ENCODE measurements at places on chromosomes 2 and 18.
A peak's percentile ranks its signal among the peaks of the same experiment; 100 is the strongest.

GRCh38 chr18:52394602-52395001 is 54.6 kb downstream of the DCC start:
- no peak for DNase-seq

DNA sequence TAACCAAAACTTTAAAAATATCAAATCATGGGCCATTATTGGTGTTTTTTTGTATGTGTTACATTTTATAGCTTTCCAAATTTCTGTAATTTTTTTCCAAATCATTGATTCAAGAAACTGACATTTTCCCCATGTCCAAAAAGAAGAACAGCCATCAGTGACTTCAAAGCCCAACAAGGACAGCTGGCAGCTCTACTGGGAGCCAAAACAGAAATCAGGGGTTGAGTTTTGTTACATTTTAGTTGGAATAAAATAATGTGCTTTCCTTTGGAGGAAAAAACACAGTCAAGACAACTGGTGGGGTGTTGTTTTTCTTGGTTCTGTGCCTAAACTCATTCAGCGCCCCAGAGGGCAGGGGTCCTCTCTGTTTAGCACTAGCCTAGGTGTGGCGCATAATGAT is 23.8 kb downstream of the AKAIN1 start:
- no peak for DNase-seq

DNA sequence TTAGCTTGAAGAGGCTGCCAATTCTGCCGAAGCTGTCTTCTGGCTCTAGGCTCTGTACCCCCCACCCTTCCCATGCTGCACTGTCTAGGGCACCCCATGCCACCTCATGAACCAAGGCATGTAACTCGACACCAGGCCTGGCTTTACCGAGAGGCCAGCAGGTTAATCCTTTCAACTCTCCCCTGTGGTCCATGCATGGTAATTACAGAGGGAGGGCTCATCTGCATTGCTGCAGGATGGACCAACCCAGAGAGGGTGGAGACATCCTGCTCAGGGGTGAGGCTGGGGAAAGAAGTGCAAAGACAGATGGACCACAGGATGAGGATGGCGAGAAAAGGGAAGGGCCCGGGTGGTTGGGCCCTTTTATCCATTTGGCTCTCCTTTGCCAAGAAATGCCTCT is 65.8 kb downstream of the KCTD1 start:
- no peak for DNase-seq

- no peak for DNase-seq
These were observed 27.2 kb downstream of the ST6GAL2 start for GRCh38 chr2:106858810-106859209.

GRCh38 chr2:78351208-78351607 is 674.3 kb upstream of the REG3G start:
- no peak for DNase-seq

GRCh38 chr18:74896390-74896991 is 298.8 kb downstream of the ZNF407 start:
- no peak for DNase-seq

GRCh38 chr2:239161711-239162140 is 239.1 kb downstream of the HDAC4 start:
- no peak for DNase-seq

GRCh38 chr2:120831086-120831485 is 95.4 kb downstream of the GLI2 start:
- no peak for DNase-seq

DNA sequence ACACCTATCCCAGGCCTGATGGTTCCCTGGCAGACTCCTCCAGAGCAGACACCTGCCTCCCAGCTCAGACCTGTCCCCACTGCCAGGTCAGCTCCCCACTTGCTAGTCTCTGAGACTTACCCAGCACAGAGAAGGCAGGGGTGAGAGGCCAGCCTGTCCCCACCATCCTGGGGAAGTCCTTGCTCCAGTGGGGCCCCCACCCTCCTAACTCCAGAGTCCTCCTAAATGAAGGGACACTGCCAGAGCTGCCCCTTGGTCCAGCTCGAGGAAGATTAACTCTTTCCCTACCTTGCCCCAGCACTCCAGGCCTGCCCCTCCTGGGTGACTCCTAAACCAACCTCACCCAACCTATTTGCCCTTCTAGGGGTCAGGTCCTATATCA is 30.4 kb upstream of the TNS1 start:
- DNase-seq = peak; percentile 79

DNA sequence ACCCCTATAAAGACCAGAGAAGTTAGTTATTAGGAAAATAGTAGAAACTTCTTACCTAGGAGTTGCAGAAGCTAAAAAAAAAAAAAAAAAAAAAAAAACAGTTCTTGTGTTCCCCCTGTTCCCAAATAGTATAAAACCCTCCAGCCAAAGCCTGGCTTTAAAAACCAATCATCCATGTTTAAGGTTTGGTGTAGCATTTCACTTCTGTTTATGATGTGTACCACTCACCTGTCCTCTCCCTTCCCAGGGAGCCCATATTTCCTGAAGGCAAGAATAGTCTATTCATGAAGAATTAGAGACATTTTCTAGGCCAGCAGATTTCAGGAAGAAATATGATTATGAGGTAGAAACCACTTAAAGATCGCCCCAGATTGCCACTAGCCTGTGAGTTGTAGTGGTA is 273.6 kb downstream of the SETBP1 start:
- DNase-seq = no peak

- no peak for DNase-seq
These were observed 8.4 kb downstream of the BCL11A start for GRCh38 chr2:60544954-60545560.

All from esophagus muscularis mucosa (tissue), 4 donors.